Placental pericyte (primary cell): ENCODE measurements at places on chromosomes 5 and 9. TPM values are rescaled to one million over a fixed set of nuclear protein-coding genes. Genes with fewer than 3 reads are reported as not detected.

The ZFP2 gene
- total RNA-seq, result under 0.01 and 0.22 TPM in 2 replicates

The ALAD gene
- 12.3 and 16.8 TPM in 2 replicates for total RNA-seq

The ZNF462 gene
- 13.6 and 13.8 TPM in 2 replicates for total RNA-seq

The GCNT4 gene
- total RNA-seq, result 1.1 and 1.3 TPM in 2 replicates

The NCS1 gene
- total RNA-seq, result 26.5 and 68.0 TPM in 2 replicates

The PCDH12 gene
- total RNA-seq, result under 0.01 TPM in 1 of 2 replicates, not detected in the other

The LHX2 gene
- not detected in 2 replicates for total RNA-seq

The STKLD1 gene
- total RNA-seq, result under 0.01 and 0.14 TPM in 2 replicates

The TNC gene
- 83.6 and 326 TPM in 2 replicates for total RNA-seq

The CAMK2A gene
- total RNA-seq, result 2.0 and 2.4 TPM in 2 replicates

The ADGRD2 gene
- total RNA-seq, result not detected in 2 replicates

The CPLANE1 gene
- 17.7 and 34.4 TPM in 2 replicates for total RNA-seq

The IFNK gene
- total RNA-seq, result not detected in 2 replicates

The FGF18 gene
- total RNA-seq, result under 0.01 TPM in 2 replicates

The N4BP3 gene
- 0.22 and 0.43 TPM in 2 replicates for total RNA-seq

The ADAMTSL2 gene
- 0.57 and 17.7 TPM in 2 replicates for total RNA-seq

The PPP1R26 gene
- 13.6 and 23.6 TPM in 2 replicates for total RNA-seq

The OR1B1 gene
- not detected in 2 replicates for total RNA-seq

The DYNC2I2 gene
- 39.4 and 95.5 TPM in 2 replicates for total RNA-seq

The PRDM9 gene
- total RNA-seq, result not detected in 2 replicates

The PDE8B gene
- total RNA-seq, result under 0.01 and 0.14 TPM in 2 replicates

The TAS2R1 gene
- total RNA-seq, result 0.29 TPM in 1 of 2 replicates, not detected in the other

The IL3 gene
- total RNA-seq, result not detected in 2 replicates

The HEMGN gene
- not detected in 2 replicates for total RNA-seq

The DDX4 gene
- not detected in 2 replicates for total RNA-seq

The NOXA1 gene
- 0.14 and 0.66 TPM in 2 replicates for total RNA-seq

The PRDM12 gene
- under 0.01 TPM in 1 of 2 replicates, not detected in the other for total RNA-seq

The NUTM2G gene
- not detected in 2 replicates for total RNA-seq

The ECSCR gene
- 0.43 TPM in 1 of 2 replicates, not detected in the other for total RNA-seq

The QRFP gene
- total RNA-seq, result not detected in 2 replicates

The IL13 gene
- not detected in 2 replicates for total RNA-seq

The HSPB3 gene
- 1.0 and 3.1 TPM in 2 replicates for total RNA-seq

The GLRA1 gene
- total RNA-seq, result not detected in 2 replicates

The MPDZ gene
- total RNA-seq, result 47.1 and 58.0 TPM in 2 replicates

The FBP2 gene
- not detected in 2 replicates for total RNA-seq

The HRCT1 gene
- 0.43 TPM in 1 of 2 replicates, not detected in the other for total RNA-seq
